Effector CD4-positive, alpha-beta T cell (primary cell): ENCODE measurements at places on chromosomes 16 and 17.

DNA sequence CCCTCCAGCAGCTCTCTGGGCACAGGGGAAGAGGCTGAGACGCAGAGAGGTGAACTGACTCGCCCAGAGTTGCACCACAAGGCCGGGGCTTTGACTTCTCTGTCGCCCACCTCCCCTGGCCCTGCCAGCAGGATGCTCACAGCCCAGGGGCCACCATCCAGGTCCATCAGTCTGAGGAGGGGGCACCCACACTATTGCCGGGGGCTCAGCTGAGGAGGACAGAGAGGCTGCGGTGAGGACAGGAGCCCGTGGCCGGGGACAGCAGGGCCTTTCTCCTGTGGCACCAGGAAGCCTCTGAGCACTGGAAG is 32.6 kb downstream of the KDM8 start:
- peak; percentile 32 for DNase-seq

GRCh38 chr17:57035971-57036481 is 49.0 kb upstream of the AKAP1 start:
- DNase-seq = no peak

DNA sequence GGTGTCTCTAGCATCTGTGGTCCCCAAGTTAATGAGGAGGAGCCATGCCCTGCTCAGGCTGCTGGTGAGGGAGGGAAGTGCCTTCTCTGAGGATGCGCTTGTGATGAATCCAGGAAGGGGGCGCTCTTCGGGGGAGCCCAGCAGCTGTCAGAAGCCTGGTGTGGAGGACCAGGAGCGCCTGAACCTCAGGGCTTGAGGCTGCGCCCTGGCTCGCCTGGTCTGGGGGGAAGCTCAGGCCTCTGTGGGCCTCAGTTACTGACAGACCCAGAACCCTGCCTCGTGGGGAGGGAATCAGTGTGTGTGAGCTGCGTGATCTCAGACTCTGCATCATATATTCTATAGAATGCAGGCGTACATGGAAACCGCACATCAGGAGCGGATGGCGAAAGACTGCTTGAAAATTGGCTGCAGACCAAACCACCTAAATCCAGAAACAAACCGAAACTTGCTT is 126.1 kb downstream of the SEC14L1 start:
- DNase-seq = no peak

- DNase-seq = no peak
Measured at GRCh38 chr17:76562734-76563148, 22.9 kb downstream of the PRCD start.

DNA sequence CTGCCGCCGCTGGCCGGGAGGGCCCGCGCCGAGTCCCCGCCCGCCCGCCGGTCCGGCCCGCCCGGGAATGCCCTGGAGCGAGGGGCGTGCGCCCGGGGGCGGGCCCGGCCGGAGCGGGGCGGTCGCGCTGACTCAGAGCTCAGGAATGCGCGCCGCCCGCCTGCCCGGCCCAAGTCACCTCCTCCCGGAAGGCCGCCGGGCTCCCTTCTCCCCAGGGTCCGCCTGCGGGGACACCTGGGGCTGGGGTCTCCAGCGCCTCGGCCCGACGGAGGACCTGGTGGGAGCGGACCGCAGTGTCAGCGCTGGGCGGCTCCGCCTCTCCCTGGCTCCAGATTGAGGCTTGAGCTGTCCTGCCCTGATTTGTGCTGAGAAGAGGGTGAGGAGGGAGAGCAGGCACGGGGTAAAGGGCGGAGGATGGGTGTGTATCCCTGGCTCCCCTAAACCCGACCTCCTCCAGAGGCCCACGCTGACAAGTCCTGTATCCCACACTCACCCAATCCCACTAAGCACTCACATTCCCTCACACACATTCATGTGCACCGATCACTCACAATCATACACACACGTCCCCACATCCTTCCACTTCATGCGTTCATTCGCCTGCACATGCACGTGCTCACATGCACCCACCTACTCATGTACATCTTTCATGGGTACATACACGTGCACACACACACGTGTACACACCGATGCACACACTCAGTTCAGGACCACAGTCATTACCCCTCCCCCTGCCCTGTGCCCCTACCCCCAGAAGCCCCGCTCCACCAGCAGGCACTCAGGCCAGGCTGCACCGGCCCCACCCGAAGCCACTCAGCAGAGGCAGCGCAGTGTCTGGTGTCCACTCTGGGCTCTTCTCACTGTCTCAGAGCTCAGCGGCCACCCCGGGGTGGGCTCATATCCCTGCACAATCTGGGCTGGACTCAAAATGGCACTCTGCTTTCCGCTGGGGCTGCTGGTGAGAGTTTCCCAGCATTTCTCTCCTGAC is at the start of gene RHBDF1:
Gene RHBDF1 (minus strand): TSS at position 71 of the 988 bp plus-strand sequence. CDS start 7,616 bp downstream, outside the sequence.
- no peak for DNase-seq

- DNase-seq = no peak
Measured at GRCh38 chr16:89598199-89598598, 15.2 kb upstream of the DPEP1 start.

GRCh38 chr16:287298-287811 is 4.4 kb downstream of the PDIA2 start:
- no peak for DNase-seq

GRCh38 chr17:55622547-55622946 is 100.1 kb downstream of the TMEM100 start:
- no peak for DNase-seq

- DNase-seq = no peak
Measured at GRCh38 chr17:42431758-42432161, 8.7 kb upstream of the CAVIN1 start.

DNA sequence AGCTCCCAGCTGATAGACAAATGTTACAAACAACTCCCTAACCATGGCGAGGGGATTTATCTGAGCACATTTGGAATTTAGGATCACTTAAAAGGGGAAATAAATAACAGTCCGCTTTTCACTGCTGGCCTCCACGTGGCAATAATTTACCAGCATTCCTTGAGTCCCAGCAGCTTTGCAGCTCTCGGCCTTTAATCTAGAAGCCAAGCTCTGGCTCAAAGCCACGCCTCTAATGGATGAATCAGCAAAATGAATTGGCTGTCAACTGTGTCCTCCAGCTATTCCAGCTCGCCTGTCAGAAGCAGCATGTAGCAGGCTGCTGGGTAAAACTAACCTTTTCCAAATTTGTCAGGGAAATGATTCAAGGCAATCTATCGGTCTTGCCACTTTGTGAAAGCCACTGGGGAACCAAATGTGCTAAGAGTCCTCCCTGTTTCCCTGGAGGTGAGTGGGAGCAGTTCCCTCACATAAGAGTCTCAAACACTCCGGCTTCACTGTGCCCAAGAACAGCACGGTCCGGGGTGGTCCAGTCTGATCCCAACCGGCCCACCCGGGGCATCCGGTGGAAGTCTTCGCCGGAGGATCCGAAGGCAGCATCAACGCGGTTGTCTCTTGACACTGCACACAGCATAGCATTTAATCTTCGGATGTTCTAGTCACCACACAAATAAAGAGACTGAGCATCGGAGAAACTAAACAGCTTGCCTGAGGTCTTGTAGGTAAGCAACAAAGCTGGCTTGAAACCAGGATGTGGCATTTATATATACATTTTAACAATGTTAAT is 143.3 kb downstream of the PARN start:
- DNase-seq = no peak

- DNase-seq = no peak
Measured at GRCh38 chr17:81050645-81051625, 16.0 kb downstream of the BAIAP2 start.

DNA sequence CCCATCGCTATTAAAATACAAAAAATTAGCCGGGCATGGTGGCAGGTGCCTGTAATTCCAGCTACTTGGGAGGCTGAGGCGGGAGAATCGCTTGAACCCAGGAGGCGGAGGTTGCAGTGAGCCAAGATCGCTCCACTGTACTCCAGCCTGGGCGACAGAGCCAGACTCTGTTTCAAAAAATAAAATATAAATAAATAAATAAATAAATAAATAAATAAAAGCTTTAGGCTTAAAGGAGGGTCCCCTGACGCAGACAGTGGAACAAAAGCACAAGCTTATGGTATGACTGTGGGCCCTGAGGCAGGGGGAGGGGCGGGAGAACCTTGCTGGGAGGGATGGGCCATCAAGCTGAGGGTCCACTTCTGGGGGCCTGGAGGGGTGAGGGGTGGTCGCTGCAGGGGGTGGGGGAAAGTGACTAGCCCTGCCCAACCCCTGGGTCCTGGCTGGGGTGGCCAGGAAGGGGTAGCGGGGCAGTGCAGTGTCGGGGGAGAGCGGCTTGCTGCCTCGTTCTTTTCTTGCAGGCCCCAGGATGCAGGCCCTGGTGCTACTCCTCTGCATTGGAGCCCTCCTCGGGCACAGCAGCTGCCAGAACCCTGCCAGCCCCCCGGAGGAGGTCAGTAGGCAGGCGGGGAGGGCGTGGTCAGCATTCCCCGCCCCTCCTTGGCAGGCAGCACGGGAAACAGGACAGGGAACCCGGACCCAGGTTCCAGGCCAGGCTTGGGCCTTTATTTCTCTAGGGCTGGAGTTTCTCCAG is 4.7 kb downstream of the SERPINF1 start:
- no peak for DNase-seq

DNA sequence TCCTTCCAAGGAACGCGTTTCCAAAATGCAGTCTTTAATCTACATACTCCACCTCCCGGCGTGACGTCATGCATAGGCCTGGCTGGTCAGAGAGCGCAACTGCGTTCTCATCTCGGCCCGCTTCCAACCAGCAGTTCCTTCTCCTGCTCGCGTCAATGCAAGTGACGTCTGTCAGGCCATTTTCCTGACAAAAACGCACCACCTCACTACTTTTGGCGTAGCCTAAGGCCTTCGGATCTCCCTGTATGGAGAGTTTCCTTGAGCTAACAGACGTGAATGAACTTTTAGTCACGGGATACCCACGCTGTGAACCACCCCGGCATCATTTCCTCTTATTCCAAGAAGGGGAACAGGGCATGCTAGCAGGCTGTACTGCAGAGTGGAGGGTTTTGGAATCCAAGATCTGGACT is 25.0 kb downstream of the TEX14 start:
- no peak for DNase-seq

DNA sequence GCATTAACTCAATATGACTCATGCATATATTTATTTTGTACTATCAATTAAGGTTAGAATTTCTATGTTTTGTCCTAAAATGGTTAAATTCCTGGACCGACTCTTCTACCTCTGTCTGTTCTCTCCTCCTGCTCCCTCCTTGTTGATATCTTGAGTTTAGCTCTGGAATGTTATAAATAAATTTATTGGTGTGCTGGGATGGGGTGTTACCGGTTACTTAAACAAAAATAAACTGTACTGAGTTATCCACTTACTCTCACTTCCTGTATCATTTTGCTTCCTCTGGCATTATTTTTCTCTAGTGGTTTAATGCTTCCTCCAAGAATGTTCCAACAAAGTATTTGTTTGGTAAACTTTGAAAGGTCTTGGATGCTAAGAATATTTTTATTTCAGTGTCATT is 120.1 kb downstream of the ABCA8 start:
- DNase-seq = no peak

- DNase-seq = no peak
Measured at GRCh38 chr16:2190659-2191445, 5.6 kb downstream of the CASKIN1 start.

GRCh38 chr16:54180421-54181359 is 105.9 kb downstream of the IRX3 start:
- no peak for DNase-seq

DNA sequence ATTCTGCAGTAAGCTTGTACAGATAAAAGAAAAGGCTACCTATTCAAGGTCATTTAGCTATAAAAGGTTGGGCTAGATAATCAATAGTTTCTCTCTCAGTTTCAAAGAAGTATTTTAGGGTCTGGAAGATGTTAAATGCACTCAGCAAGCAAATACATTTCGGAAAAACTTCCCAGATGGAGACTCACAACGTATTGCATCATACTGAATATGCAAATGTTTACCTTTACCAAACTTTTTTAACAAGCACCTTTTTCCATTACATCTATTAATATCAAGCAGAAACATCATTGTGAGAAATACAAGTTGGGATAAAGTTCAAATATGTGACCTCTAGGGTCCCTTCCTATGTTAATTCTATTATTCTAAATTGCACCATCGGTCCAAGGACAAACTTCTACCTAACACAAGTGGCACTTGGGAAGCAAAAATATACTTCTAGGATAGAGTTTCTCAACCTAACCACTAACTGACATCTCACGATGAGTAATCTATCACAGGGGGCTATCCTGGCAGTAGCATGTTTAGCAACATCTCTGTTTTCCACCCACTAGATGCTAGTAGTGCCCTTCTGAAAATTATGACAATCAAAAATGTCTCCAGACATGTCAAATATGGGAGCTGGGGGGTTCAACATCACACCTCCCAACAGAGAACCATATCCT is 14.5 kb downstream of the KANSL1 start:
- no peak for DNase-seq

GRCh38 chr16:57646388-57647039 is 18.1 kb downstream of the ADGRG1 start:
- DNase-seq = no peak

DNA sequence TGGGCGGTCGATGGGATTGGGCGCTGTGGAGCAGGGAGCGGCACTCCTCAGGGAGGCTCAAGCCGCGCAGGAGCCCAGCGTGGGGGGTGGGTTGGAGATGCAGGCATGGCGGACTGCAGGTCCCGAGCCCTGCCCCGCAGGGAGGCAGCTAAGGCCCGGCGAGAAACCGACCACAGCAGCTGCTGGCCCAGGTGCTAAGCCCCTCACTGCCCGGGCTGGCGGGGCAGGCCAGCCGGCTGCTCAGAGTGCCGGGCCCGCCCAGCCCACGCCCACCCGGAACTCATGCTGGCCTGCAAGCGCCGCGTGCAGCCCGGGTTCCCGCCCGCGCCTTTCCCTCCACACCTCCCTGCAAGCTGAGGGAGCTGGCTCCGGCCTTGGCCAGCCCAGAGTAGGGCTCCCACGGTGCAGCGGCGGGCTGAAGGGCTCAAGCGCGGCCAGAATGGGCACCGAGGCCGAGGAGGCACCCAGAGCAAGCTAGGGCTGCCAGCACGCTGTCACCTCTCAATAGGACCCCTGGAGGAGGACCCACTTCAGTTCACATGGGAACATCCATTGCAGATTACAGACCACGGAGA is 20.5 kb upstream of the METTL16 start:
- no peak for DNase-seq

DNA sequence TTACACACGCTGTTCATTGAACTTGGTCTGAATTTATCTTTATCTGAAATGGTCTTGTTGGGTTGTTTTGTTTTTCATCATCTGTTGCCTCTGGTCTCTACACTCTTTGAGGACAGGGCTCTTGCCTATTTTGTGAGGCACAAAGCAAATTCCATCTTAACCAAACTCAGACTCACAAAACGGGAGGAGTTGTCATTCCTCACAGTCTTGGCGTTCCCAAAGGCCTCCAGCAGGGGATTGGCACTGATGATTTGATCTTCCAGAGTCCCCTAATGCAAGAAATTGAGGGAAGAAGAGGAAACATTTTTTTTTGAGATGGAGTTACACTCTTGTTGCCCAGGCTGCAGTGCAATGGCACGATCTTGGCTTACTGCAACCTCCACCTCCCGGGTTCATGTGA is 8.7 kb downstream of the MYH3 start:
- no peak for DNase-seq

- peak; percentile 72 for DNase-seq
Measured at GRCh38 chr17:40560592-40561293, 4.5 kb downstream of the CCR7 start.

- DNase-seq = no peak
Measured at GRCh38 chr17:41223821-41224220, 2.6 kb upstream of the KRTAP9-2 start.

GRCh38 chr16:79932572-79932971 is 332.0 kb upstream of the MAF start:
- no peak for DNase-seq

GRCh38 chr16:68643847-68644246 is 1.3 kb upstream of the CDH3 start:
- DNase-seq = no peak

- peak; percentile 9 for DNase-seq
Measured at GRCh38 chr16:84013787-84014569, 28.6 kb downstream of the SLC38A8 start.
